Suppressor macrophage treated with lipopolysaccharide for 1 hour (primary cell): ENCODE measurements at places on chromosomes 6 and 20.

GRCh38 chr6:27101824-27102223, 145.7 kb upstream of the PRSS16 start:
- no peak for DNase-seq

DNA sequence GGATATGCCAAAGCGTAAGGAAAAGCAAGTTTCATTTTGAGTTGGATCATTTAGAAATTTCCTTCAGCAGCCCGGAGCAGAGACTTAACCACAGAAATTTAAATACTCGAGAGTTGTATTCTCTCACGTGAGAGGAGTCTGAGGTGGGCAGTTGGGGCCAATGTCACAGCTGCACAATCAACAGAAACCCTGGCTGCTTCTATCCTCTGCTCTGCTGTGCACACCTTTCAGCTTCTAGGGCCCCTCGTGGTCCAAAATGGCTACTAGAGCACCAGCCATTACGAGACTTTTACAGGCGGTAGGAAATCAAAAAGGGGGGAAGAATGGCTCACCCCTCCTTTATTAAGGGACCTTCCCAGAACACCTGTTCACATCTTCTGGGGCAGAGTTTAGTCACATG, 153.9 kb downstream of the TAF4 start:
- no peak for DNase-seq

GRCh38 chr6:16967470-16967817, 134.4 kb upstream of the STMND1 start:
- no peak for DNase-seq

GRCh38 chr6:21180155-21180554, 413.4 kb upstream of the SOX4 start:
- DNase-seq = no peak

GRCh38 chr6:50780382-50780781, 38.3 kb upstream of the TFAP2B start:
- no peak for DNase-seq

- peak; percentile 55 for DNase-seq
Observed at GRCh38 chr6:7721649-7722048, 4.2 kb upstream of the BMP6 start.

DNA sequence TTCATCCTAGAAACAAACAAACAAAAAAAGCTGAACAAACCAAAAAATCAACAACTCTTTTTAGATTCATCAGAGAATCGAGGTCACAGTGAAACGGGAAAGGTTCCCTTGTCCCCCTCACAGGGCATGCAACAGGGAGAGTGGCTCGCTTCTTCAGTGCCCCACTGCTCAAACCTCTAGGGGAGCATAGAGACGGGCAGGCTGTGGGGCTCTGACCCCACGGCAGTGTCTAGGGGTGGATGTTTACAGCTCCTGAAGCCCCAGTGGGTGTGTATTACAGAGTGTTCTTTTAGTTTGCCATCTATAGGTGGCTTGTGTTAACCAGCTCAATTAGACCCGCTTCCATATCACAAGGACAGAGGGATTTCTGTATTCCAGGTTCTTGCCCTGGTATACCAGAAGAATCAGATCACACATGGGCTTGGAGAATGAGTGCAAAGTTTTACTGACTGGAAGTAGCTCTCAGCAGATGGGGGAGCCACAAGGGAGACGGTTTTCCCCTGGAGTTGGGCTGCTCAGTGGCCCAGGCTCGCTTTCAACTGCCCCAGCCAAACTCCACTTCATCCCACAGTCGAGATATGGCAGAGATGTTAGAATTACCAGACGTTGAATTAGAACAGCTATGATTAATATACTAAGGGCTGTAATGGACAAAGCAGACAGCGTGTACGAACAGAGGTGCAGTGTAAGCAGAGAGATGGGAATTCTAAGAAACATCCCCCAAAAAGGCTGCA, 192.6 kb upstream of the CST7 start:
- no peak for DNase-seq

DNA sequence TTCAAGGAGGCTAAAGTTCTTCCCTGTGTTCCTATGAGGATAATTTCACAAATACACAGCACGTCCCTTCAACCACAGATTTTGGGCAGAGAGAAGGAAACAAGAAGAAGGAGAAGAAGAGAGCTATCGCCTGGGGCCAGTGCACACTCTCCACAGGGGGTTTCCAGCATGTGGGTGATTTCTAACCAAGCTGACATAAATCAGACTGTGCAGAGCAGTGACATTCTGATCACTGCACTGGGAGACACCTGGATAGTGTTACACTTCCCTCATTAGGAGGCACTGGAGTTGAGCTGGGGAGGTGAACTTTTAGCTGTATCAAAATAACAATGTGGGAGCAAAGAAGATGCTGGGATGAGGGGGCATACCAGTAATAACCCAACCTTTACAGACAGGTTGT, 71.8 kb upstream of the CENPW start:
- no peak for DNase-seq

- DNase-seq = peak; percentile 51
Observed at GRCh38 chr20:46581391-46581790, 30.9 kb upstream of the OCSTAMP start.

GRCh38 chr6:83781506-83781905, 71.7 kb upstream of the RIPPLY2 start:
- DNase-seq = no peak

- DNase-seq = no peak
Observed at GRCh38 chr20:20022498-20022897, 5.3 kb downstream of the NAA20 start.

DNA sequence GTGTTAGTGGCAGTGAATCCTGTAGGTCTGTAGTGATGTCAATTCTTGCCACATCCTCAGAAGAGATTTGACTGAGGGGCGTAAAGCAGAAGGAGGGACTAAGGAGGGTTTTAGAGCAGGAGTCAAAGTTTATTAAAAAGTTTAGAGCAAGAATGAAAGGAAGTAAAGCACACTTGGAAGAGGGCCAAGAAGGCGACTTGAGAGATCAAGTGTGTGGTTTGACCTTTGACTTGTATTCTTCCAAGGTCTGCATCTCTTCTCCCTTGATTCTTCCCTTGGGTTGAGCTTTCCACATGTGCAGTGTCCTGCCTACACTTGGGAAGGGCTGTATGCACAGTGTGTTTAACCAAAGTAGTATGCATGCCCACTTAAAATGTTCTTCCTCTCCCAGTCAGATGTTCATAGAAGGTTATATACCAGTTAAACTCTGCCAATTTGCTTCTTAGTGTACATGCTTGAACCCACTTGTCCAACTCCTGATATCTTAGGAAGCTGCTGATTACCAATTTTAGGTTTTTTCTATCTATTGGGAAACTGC, 627.6 kb downstream of the MMUT start:
- no peak for DNase-seq

DNA sequence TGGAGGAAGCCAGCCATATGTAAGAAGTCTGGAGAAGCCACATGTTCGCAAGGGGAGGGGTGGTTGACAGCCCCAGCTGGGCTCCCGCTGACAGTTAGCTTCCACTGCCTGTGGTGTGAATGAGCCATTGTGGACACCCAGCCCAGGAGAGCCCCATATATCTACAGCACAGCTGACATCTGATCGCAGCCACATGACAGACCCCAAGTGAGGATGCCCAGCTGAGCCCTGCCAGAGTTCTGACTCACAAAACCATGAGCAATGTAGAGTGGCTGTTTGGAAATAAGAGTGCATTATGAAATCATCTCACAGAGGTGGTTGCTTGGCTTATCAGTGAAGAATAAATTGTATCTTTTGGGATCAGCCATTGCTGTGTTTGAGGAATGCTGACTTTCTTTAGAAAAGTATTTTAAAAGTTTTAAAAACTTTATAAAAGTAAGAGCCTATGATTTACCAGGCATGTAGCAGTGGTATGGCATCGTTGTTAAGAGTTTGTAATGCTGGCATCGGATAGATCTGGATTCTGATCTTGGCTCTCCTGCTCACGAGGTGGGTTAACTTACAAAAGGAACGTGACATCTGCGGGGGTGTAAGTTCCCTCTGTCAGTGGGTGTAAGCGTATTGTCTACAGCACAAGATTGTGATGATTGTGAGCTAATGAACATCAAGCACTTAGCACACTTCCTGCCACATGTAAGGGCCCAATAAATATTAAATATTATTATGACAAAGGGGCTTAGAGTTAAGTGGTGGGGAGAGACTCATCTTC, 24.1 kb downstream of the CFAP61 start:
- peak; percentile 60 for DNase-seq

DNA sequence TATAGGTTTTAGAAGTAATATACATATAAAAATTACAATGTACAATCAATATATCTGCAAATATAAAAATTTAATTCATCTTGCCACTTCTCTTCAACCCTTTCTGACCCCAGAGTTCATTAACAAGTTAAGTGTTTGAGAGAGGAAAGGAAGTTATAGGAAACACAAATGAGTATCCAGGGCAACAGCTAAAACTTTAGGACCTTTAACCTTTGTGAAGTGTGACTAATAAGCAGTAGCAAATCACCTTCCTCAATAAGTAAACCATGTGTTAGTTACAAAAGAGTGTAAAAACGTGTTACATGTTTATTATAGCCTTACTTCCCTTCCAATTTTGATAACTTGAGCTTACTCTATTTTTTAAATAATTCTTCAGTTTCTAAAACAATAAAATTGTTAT, 73.4 kb upstream of the SIM1 start:
- DNase-seq = no peak

DNA sequence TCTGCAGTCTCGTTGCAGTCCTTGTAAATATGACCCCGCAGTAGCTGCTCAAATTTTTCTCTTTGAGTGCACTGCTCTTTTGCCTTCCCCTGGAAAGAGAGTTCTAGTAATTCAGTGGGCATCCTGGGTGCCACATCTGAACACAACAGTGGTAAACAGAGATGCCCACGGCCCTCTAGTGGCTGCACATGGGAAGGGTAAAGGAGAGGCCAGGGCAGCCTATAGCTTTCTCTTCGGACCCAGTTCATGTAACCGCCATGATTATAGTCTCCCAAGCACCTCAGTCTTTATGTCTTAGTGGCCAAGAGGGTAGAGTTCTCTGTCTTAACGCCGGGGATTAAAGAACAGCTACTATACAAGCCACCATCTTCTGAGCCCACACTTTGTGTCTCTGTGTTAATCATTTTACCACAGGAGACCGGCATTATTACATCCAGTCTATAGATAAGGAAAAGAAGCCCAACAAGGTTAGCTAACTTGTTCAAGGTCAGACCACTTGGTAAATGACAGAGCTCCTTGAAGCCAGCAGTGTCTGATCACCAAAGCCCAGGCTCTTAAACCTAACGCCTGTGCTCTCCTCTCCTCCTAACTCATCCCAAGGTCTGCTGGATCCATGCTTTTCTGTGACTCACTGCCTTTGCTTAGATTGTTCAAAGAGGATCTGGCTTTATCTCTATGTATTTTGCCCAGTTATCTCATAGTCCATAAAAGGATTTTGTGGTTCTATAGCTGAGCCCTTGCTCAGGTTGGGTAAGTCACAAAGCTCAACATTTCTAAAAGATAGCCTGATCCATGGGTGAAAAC, 81.8 kb downstream of the ISM1 start:
- DNase-seq = peak; percentile 48

- DNase-seq = peak; percentile 79
Observed at GRCh38 chr20:32685541-32686529, 12.1 kb upstream of the C20orf203 start.

DNA sequence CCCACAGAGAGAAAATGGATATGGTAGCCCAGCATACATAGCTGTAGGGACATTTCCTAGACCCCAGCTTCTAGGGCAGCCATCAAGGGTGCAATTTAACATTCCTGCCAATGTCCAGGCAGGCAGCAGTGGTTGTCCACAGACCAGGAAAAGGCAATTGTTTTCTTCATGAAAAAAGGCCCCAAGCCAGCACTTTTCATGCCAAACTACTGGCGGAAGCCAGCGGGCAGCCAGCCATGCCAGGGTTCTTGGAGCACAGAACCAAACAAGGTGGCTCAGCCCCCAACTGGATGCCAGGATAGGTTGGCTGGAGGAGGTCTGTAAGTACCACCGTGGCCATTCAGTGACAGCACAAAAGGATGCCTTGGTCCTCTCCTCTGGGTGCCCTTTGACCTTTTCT, 94.6 kb downstream of the BANF2 start:
- DNase-seq = no peak

DNA sequence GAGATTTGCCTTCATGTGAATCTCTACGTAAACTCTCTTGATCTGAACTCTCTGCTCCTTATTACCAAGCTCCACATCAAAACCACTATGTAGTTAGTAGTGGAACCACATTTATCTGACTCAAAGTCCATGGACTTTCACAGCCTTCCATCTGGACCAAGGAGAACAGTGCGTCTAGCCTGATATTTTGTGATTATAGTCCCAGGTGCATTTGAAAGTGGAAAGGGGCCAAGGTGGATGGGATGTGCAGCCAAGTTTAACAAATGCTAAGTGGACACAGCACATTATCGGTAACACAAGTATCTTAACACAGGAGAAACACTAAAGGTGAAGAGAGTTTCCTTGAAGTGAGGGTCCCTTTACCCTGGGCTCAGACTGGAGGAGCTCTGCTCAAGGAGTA, 281.2 kb upstream of the SGK1 start:
- DNase-seq = no peak

- DNase-seq = no peak
Observed at GRCh38 chr6:56318851-56319250, 71.5 kb upstream of the COL21A1 start.

GRCh38 chr6:150050846-150051245, 18.1 kb downstream of the ULBP3 start:
- no peak for DNase-seq

- DNase-seq = peak; percentile 75
Observed at GRCh38 chr20:56429502-56429901, 17.4 kb downstream of the CASS4 start.

- peak; percentile 36 for DNase-seq
Observed at GRCh38 chr20:57369596-57369995, 18.5 kb downstream of the RAE1 start.

GRCh38 chr6:40509086-40509485, 78.1 kb downstream of the LRFN2 start:
- peak; percentile 67 for DNase-seq

DNA sequence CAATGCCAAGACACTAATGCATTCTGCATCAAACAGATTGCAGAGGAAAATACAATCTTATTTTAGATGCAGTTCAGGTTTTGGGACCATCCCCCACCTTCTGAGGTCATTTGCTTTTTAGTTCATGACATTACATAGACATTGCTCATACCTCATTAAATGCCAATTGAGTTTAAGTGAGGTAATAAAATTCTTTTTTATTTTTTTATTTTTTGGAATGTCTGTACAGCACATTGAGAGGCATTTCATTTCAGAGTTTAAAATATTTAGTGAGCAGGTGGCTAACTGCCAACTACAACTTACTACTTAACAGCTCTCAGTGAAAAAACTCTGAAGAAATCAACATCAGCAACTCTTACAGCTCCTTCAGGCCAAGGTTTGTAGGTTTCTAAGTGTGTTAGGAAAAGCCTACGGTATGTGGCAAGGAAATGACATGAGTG, 482.2 kb upstream of the RNF217 start:
- no peak for DNase-seq
